Activated CD4-positive, CD25-positive, alpha-beta regulatory T cell treated with anti-CD3 and anti-CD28 coated beads, Interleukin-2, amount 50 U/mL, for 72 hours (primary cell): ENCODE measurements at places on chromosomes 3 and 15.
A peak's percentile ranks its signal among the peaks of the same experiment; 100 is the strongest.

DNA sequence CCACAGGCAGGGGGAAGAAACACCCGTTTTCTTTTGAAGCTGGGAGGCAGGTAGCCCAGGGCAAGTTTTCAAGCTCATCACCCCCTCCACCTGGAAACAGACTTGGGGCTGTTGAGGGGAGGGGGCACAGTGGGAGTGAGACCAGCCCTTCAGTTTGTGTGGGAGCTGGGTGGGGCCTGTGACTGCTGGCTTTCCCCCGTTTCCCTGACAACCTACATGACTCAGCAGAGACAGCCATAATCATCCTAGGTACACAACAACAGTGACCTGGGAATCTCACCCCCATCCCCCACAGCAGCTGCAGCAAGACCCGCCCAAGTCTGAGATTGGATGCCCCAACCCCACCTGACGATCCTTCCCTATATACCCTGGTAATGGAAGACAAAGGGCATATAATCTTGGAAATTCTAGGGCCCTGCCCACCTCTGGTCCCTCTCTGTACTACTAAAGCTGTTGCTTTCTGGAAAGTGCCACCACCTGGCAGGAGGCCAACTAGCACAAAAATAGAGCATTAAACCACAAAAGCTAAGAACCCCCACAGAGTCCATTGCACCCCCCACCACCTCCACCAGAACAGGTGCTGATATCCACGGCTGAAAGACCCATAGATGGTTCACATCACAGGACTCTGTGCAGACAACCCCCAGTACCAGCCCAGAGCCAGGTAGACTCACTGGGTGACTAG, 422.2 kb upstream of the SGO1 start:
- DNase-seq = no peak

- DNase-seq = no peak
Measured at GRCh38 chr3:98690876-98691275, 72.3 kb upstream of the ST3GAL6 start.

- DNase-seq = no peak
Measured at GRCh38 chr3:16607718-16608117, 2.5 kb upstream of the DAZL start.

- DNase-seq = no peak
Measured at GRCh38 chr3:56290374-56290773, 177.9 kb downstream of the ERC2 start.

DNA sequence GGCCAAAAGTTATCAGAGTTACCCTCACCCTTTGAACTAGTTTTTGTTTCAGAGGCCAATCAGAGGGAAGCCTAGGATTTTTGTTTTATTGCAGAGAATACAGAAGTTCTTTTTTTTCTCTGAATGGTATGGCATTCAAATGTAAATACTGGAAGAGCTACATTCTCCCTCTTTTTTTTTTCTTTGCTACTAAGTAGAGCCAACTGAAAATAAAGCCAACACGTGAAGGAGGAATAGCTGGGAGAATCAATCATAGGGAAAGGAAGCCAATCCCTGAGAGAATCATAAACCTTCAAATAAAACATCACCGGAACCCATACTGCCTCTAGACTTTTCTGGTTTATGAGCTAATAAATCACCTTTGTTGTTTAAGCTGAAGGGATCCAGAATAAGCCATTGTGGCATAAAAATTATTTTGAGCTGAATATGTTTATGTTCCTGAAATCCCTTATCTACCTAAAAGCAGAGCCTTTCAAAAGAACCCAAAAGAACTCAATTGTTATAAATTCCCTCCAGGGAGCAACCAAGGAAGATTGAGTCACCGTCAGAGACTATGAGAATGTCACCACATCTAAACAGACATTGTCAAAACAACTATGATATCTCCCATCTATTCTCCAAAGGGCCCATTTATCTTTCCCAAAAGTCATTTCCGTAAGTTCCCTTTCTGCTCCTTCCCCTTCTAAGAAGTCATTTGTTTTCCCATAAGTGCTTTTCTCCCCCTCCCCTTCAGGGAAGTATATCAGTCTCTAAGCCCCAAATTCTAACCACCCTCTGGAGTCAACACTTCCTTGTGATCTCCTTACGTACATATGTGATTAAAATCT, 3.8 kb upstream of the ZNF280D start:
- DNase-seq = no peak

DNA sequence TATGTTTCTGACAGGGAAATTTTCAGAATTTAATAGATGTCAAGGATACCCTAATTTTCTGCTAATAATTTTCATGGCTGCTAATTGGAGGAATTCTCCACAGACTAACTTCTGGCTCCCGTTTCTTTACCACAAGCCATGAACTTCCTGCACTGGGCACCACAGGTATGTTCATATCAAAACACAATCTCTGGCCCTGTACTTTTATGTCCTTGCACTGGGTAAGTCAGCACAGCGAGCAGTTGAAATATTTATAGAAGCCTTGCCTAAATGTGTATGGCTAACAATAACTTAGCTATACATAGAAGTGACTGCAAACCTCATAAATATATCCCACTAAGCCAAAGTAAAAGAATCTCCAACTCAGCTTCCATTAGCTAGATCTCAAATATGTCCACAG, 246.9 kb downstream of the ZIC1 start:
- DNase-seq = no peak

DNA sequence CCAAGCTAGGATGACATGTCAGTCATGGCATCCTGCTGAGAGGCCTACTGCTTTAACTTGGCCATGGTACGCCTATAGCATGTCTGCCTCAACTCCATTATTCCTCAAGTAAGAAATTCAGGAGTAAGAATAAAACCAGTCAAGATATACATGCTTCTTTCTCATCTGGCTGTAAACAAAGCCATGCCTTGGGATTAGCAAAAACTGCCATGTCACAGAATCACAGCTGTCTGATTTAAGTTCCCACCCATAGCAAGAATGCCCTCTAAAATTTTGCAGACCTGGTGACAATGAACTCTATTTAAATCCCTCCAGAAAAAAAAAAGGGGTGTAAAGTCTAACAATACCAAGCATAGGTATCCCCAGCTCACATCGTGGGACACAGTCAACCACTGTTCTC, 55.6 kb upstream of the ACAN start:
- DNase-seq = no peak

DNA sequence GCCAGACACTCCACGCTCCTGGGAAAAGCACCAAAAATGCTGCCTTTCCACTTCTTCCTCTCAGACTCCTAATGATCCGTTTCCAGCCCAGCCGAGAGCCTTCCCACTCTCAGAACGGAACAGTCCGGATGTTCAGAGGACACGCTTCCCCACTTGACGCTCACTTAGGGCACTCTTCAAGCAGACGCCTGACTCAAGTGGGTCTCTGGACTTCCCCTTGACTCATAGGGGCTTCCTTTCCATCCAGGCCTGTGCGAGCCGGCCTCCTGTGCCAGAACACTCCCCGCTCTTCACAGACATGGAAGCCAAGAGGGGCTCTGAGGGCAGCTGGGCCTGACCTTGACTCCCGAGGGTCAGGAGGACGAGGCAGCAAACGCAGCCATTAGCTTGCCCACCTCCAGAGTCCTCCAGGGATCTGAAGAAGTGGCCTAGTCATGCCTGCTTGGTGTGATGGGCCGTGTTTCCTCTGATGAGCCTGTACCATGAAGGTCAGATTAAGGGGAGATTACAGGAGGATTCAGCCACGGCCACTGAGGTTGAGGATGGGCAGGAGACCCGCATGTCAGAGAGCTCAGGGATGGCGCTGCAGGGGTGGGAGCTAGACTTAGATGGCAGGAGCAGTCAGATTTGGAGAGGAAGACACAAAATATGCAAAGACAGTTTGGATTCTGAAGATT, 114.7 kb upstream of the TLE3 start:
- DNase-seq = no peak

GRCh38 chr15:37625576-37625975, 308.9 kb upstream of the TMCO5A start:
- no peak for DNase-seq

- DNase-seq = no peak
Measured at GRCh38 chr3:141321109-141321497, 47.2 kb upstream of the ZBTB38 start.

- no peak for DNase-seq
Measured at GRCh38 chr3:41848753-41849574, 112.9 kb downstream of the ULK4 start.

GRCh38 chr3:186281176-186281575, 80.9 kb downstream of the DGKG start:
- DNase-seq = no peak

DNA sequence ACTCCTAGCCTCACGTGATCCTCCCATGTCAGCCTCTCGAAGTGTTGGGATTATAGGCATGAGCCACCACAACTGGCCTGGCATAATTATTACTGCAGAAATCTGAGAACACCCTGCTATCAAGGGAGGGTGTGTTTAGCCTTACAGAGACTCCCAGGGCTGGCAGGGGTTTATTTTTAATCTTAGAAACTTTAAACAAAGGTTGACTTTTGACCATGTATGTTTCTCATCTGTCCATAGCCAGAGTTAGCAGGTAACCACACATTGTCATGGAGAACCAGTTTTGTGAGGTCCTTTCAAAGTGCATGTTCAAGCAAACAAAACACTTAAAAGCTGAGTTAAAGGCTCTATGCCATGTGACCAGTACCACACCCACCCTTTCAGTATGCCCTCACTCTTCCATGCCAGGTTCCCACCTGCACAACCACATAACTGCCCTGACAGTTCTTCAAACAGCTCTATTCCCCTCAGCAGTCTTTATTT, 11.1 kb downstream of the SIAH2 start:
- no peak for DNase-seq

DNA sequence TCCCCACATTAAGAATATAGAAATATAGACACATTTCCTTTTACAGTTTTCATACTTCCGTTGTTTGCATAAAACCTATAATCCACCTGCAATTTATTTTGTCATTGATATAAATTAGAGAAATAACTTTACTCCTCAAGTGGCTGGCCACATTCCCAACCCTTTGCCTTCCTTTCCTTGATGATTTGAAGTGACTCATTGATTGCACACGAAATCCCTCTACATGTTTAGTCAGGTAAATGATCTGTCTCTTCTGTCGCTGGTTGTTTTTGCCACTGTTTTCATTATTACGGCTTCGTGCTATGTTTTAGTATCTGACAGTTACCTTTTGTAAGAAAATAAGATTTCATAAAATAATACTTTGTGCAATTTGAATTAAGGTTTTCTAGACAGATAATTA, 272.2 kb upstream of the NR2E3 start:
- DNase-seq = no peak

DNA sequence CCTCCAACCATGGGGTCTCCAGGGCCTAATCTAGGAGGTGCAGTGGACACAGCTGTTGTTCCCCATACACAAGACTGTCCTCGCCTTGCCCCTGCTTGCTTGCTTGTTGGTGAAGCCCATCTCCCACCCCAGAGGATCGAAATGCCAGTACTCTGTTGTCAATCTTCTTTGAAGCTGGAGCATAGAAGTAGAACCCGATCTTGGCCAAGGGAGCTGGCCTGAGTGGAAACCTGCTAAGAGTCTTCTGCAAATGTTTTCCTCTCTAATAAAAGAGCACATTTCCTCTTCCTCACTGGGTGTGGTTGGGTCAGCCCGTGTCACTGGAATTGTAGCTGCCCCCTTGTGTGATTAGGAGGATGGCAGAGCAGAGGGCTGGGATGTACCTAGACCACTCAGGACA, 85.4 kb downstream of the HES1 start:
- no peak for DNase-seq

GRCh38 chr15:32096916-32097617, 66.8 kb downstream of the CHRNA7 start:
- no peak for DNase-seq

- no peak for DNase-seq
Measured at GRCh38 chr3:79729096-79729495, 38.7 kb downstream of the ROBO1 start.

GRCh38 chr15:31974855-31975829, 55.2 kb upstream of the CHRNA7 start:
- DNase-seq = no peak

DNA sequence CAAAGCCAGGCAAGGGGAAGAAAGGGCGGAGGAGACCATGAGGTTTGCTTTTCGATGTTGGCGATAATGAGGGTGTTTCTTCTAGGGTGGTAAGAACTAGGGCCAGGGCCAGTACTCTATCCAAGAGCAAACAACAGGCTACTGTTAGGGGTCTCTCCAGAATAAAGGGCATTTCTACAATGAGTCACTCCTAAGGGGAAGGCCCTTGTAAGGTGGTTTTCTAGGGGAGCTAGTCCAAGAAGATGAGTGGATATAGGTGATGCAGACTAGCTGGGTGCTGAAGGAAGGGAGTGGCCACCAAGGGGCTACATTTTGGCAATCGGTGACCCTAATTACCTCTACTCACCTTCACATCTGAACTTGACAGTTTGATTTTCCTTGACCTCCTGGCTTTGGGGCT, 148.5 kb upstream of the HACD2 start:
- no peak for DNase-seq

GRCh38 chr3:62940771-62941563, 65.8 kb upstream of the CADPS start:
- no peak for DNase-seq

DNA sequence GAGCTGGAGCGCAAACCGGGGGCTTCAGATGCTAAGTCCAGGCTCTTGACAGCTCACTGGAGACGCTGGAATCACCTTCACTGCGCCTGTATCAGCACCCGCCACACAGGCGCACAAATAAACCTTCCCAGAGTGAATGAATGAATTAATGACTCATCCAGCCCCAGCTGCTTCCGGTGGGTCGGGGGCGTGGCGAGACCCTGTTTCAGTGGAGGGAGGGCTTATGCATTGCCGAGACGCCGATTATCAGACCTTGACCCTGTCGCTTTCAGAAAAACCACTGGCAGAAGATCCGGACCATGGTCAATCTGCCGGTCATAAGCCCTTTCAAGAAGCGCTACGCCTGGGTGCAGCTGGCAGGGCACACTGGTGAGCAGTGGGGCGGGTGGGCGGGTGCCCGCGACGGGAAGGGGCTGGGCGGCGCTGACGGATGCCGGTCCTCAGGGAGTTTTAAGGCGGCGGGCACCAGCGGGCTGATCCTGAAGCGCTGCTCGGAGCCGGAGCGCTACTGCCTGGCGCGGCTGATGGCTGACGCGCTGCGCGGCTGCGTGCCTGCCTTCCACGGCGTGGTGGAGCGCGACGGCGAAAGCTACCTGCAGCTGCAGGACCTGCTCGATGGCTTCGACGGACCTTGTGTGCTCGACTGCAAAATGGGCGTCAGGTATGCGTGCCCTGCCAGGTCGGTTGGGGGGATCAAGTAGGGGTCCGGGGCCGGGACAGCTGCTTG, 7.7 kb downstream of the ITPKA start:
- peak; percentile 48 for DNase-seq

DNA sequence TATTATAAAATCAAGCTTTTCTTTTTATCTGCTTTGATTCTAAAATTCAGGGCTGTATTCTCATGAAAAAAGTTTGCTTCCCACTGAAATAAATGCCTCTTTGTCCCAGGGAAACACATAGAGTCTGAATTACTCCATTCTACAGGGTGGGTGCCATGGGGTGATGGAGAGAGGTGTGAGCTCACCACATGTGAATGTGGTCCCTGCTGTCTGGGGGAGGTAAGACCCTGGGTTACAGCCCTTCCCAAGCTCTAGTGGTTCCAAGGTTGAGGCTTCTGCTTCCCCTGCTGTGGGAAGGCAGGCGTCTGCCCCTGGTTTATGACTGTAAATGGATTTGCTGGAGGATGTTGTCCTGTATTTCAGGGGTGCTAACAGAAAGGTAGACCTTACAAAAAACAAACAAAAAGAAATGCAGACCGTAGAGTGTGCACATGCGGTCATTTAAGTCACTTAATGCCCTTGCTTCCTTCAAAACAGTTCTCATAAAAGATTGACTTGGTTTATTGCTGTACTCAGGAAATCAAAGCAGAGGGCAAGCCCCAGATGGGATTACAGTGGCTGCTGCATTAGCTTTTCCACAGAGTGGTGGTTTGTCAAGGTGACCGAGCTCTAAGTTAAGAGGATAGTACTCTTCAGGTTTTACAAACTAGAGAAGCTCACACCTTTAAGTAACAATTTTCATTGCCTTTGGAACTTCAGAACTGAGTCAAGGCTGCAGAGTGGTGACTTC, 49.2 kb downstream of the CTDSPL start:
- no peak for DNase-seq
